HTR-8/SVneo (cell line): ENCODE measurements at places on chromosomes 12 and 14.

- DNase-seq: no peak
Measured at GRCh38 chr12:96720363-96720705, 186.7 kb upstream of the NEDD1 start.

GRCh38 chr12:34290381-34290995 lies 268.2 kb downstream of the ALG10 start:
- no peak for DNase-seq

DNA sequence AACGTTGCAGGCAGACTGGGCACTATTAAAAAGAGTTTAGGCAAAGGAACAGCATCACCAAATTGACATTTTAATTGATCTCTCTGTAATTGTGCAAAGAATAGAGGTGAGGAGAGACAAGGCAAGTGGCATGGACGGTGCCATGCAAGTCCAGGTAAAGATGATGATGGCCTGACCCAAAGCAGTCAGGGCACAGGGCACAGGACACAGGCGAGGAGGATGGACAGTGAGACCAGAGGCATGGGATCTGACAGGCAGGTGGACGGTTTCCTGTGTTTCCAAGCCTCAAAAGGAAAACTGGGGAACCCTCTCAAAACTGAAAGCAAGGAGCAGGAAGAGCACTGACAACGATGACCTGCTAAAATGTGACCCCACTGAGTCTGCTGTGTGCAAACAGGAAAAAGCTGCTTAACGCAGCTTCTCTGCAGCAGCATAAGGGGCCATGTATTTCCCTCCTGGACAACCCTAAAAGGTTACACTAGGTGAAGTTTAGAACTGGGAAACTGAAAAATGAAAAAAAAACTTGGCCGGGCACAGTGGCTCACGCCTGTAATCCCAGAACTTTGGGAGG lies 50.9 kb downstream of the CLIP1 start:
- DNase-seq: no peak

GRCh38 chr12:3976351-3976938 lies 103.2 kb upstream of the PARP11 start:
- DNase-seq: no peak

DNA sequence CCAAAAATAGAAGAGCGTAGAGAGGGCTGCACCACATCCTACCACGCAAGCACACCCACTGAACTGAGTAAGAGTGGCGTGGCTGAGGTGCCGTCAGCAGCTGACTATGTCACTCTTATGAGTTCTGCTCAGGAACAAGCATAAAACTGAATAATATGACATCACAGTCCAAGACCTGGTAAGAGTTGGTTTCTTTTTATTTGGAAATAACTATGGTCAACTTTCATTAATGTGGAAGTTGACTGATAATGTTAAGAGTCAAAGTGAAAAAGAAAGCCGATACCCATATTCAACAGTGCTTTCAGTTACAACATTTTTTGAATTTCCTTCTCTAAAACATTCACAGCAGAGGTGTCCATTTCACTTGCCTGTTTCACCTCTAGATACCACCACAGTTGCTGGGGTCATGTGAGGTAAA lies 44.6 kb downstream of the GNS start:
- no peak for DNase-seq

DNA sequence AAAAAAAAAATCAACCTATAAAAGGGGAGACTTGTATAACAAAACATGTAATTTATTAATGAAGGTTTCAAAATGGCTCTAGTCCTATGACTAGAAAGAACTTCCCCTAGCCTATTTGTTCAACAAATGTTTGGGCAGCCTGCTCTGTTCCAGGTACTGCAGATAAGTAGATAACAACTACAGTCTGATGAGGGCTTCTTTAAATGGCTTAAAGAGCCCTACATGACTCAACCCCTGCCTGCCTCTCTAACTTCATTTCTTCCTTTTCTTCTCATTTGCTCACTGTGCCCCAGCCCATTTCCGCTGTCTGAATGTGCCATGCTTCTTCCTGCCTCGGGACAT lies 21.5 kb downstream of the ALDH6A1 start:
- DNase-seq: no peak

DNA sequence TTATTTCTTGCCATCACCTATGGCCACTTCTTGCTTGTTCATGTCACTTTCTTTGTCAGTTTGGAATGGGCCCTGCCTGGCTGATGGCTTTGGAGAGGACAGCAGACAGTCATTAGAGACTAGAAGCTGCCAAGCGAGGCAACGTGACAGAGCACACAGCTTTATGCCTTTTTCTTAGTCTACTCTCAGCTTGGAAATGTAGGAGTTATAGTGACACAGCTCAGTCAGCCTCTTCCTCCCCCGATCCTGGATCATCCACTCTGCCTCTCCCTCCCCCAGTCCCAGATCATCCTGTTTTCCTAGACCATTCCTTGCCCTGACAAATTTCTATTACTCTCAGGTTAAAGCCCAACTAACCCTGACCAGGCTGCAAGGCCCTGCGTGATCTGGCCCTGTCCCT lies 26.6 kb downstream of the ETV6 start:
- no peak for DNase-seq

- DNase-seq: no peak
Measured at GRCh38 chr14:83118029-83118428, 1584.4 kb upstream of the SEL1L start.

DNA sequence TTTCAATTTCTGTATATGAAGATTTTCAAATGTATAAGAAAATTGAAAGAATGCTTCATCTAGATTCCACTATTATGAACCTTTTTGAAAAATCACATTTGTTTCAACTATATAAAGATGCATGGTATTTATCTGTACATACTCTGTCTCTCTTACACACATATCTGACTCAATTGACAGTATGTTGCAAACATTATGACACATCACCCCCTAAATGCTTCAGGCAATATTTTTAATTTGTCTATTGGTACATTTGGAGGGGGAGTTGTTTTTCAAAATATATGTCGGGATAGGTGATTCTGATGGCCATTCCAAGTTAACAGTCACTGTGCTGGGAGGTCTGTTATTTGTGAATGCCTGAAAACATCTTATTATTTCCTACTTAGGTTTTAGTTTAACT lies 14.4 kb downstream of the PCNX1 start:
- no peak for DNase-seq

- DNase-seq: no peak
Measured at GRCh38 chr12:79233341-79233781, 368.8 kb downstream of the SYT1 start.

DNA sequence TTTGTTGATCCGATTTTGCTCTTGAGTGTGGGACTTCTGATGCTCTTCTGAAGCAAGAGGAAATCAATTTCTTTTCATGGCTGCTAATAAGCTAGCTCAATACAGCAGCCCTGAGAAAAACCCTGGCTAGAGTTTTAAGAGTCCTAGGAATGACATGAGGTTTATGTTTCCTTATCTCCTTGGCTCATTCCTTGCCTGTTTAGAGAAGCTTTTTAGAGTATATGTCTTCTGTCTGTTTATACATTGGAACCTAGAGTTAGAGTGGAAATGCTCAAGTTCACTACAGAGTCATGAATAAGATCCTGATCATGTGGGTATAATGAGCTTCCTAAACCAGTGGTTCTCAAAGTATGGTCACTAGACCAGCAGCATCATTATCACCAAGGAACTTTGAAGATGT lies 34.5 kb downstream of the SMOC1 start:
- DNase-seq: no peak
